Stimulated activated CD4-positive, alpha-beta T cell treated with anti-CD3 and anti-CD28 coated beads, Interleukin-1b, Interleukin-23, amount 100 ng/mL, for 48 hours (primary cell): ENCODE measurements at places on chromosomes 1 and 21.

- no peak for DNase-seq
Measured at GRCh38 chr21:24289539-24289938, 1317.7 kb downstream of the MRPL39 start.

- DNase-seq: no peak
Measured at GRCh38 chr1:228697207-228698016, 37.9 kb upstream of the RHOU start.

- DNase-seq: no peak
Measured at GRCh38 chr1:86209346-86209745, 52.8 kb upstream of the COL24A1 start.

- peak; percentile 52 for DNase-seq
Measured at GRCh38 chr1:234875953-234876855, 252.4 kb downstream of the TOMM20 start.

DNA sequence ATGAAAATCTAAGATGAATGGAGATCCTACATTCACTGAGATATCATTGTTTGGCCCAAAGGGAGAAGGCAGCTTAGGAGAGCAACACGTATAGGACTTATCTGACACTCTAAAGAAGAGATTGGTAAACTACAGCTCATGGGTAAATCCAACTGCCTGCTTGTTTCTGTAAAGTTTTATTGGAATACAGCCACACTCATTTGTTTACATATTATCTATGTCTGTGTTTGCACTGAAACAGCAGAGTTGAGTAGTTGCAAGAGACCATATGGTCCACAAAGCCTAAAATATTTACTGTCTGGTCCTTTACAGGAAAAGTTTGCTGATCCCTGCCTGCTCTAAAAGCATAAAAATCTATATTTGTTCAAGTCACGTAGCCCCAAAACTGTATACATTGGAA, 14.3 kb upstream of the LRRC53 start:
- no peak for DNase-seq

DNA sequence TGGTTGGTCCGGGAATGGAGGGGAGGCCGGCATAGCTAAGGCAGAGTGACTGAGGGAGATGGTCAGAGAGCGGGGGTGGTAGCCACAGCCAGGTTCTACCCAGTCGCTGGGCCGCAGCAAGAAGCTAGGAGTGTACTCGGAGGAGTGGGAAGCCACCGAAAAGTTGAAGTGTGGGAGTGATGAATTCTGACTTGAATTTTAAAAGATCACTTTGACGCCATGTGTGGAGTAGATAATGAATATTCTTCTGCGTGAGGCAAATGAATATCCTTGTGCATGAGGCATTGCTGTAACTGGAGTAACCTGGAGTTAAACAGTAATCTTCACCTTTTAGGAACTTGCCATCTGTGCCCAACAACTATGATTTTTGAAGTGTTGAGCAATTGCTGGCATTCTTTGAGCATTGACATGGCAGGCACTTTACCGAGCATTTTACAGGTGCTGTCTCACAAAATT, 6.9 kb downstream of the CTPS1 start:
- no peak for DNase-seq

DNA sequence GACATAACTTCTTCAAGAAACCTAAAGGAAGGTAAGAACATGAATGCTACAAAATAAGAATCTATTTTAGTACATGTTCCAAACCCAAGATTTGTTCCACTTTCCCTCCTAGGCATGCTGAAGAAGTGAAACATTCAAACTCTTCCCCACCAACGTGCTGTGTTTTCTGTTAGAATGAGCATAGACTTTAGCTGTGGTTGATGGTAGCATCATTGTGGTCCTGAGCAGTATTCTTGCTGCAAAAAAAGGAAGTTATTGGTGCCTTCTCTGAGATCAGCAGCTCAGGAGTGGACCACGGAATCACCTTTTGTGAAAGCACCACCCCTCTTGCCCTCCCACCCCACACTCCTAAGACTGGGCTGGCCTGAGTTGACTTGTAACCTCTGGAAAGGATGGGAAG, 100.4 kb upstream of the POGK start:
- DNase-seq: no peak

GRCh38 chr1:109181085-109181806, 32.5 kb upstream of the SARS1 start:
- no peak for DNase-seq

- no peak for DNase-seq
Measured at GRCh38 chr1:175494011-175494554, 249.3 kb downstream of the TNR start.

DNA sequence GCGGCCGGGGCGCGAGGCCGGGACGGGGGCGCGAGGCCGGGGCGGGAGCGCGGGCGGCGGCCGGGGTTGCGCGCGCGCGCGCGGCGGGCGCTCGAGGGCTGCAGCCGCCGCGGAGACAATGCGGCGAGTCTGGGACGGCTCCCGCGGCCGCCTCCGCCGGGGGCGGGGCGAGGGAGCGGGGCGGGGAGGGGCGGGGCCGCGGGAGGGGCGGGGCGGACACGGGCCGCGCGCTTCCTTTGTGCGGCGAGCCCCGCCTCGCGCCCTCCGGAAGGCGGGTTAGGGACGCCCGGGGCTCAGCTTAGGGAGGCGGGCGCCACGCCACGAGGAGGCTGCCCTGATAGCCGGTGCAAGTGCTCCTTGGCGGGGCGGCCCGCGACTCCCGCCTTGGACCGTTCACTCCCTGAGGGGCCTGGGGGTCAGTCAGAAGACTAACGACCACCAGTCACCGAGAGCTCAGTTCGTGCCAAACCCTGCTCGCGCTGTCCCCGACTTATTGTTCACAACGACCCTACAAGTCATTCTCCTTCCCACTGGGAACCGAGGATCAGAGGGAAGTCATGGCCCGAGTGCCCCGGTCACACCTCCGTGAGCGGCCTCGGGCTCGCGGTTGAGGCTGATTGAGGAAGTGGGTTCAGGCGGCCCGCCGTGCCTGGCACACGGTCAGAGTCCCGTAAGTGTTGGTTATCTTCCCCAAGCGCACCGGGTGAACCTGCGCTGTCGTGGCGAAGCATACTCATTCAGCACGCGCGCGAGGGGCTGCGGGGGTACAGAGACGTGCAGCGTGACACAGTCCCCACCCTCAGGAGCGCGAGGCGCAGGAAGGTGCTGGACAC, 29.1 kb upstream of the A3GALT2 start:
- DNase-seq: peak; percentile 76

GRCh38 chr1:99748419-99748818, 18.0 kb downstream of the FRRS1 start:
- no peak for DNase-seq

- no peak for DNase-seq
Measured at GRCh38 chr1:10626131-10626731, 151.5 kb downstream of the PEX14 start.

- no peak for DNase-seq
Measured at GRCh38 chr1:118209648-118210047, 24.6 kb upstream of the SPAG17 start.

GRCh38 chr1:2193514-2194281, 874 bp downstream of the FAAP20 start:
- no peak for DNase-seq

- peak; percentile 51 for DNase-seq
Measured at GRCh38 chr21:36135391-36136102, 668 bp downstream of the CBR3 start.

DNA sequence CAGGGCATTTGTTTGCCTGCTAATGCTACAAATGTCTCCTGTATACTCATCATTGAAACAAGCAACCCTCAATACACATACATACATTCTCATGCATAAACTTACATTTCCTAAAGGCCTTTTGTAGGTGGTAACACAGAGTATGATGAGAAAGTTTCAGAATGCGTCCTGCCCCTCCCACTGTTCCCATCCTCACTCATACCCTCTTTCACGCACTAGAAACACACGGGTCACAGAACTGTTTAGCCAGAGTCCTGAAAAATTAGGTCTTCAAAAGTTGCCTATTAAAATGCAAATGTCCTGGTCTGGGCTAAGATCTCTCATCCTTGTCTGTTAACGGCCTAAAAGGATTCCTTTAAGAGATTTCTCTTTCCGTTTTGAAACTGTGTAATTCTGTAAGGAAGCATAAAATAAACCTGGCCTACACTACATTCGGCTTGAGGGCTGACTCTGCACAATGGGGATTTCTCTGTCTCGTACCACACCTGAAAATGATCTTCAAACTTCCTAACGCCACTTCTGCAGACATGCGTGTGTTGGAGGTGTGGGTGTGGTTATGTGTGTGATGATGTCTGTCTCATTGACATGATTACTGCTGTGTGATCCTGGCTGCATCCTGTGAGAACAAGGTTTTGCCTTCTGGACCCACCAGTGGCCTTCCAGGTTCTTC, 5.3 kb upstream of the FCER1A start:
- no peak for DNase-seq

DNA sequence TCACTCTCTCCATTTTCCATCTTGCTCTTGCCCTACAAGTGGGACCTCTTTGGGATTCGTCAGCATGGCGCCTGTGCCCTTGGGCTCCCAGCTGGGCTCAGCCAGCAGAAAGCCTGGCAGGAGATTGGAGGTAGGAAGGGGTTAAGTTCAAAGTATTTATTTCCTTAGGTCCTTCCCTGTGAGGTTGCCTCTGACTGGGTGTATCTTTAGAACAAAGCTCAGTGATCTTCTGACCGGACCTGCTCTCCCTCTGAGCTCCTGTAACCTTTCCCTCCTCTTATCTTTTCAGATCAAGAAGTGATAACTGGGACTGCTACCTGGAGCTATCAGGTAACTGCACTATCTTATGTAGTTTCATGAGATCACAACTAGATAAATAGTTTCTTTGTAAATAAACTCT, 75.8 kb upstream of the ABCD3 start:
- no peak for DNase-seq

- DNase-seq: no peak
Measured at GRCh38 chr1:145845144-145845513, 301 bp upstream of the NUDT17 start.

DNA sequence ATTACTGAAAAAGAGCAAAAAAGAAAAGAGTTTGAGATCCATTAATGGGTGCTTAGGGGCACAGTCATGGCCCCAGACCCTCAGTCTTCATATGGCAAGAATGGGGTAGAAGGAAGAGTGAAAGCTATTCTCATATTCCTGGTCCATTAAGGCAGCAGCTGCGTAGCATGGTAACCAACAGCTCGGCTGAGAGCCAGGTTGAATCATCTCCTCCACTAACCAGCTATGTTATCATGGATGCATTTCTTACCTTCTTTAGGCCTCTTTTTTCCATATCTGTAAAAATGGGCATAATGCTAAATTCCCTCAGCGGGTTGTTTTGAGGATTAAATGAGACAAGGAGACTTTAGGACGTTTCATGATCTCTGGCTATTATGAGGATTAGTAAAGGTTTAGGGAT, 15.0 kb upstream of the SARS1 start:
- no peak for DNase-seq

- DNase-seq: no peak
Measured at GRCh38 chr1:57485643-57486042, 61.8 kb upstream of the DAB1 start.

DNA sequence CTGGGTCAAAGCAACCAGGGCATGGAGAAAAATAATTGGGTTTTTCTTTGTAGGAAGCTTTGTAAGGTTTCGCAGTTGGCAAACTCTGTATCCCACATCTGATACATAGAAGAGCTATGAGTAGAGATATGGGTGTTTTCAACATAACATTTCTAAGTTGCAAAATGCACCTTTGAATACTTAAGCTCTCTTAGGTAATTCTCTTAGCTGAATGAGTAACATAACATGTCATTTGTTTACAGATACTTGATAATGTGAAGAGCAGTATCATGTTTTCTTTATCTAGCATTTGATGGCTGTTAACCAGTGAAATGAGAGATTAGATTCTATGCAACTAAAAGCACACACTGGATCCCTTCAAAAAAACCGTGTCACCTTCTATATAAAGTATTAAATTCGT, 21.6 kb downstream of the RAVER2 start:
- no peak for DNase-seq

DNA sequence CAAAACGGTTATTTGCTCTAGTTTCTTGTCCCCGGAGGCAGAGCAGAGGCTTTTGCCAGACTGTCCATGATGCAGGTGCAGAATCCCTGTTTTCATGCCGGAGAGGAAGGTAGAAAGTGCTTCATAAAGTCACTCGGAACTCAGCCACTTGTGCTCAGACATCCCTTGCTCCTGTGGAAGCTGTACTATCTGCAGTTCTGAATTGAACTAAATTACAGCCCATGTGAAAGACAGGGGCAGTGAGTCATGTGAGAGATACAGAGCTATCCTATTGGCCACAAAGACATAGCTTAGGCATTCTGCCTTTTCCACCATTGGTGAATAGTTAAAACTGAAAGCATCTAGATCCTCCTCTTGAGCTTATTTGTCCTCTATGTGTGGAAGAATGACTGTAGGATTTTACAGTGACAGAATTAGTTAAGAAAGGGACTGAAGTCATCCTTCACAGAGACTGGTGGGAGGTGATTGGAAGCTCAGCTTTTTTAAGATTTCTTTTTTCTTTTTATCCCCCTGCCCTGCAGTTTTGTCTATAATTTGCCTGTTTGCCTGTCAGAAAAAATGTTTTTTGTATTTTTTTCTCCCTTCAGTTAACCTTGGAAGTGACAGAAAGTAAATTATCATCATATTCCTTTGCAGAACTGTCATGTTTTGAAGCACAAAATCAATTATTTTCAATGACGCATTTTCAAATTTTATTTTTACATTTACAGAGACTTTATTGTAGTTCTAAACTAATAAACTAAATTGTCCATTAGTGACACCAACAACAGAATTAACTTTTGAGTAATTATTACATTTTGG, 298.6 kb downstream of the PTPRC start:
- DNase-seq: peak; percentile 35

GRCh38 chr1:60622486-60622885, 459.9 kb upstream of the NFIA start:
- DNase-seq: no peak

DNA sequence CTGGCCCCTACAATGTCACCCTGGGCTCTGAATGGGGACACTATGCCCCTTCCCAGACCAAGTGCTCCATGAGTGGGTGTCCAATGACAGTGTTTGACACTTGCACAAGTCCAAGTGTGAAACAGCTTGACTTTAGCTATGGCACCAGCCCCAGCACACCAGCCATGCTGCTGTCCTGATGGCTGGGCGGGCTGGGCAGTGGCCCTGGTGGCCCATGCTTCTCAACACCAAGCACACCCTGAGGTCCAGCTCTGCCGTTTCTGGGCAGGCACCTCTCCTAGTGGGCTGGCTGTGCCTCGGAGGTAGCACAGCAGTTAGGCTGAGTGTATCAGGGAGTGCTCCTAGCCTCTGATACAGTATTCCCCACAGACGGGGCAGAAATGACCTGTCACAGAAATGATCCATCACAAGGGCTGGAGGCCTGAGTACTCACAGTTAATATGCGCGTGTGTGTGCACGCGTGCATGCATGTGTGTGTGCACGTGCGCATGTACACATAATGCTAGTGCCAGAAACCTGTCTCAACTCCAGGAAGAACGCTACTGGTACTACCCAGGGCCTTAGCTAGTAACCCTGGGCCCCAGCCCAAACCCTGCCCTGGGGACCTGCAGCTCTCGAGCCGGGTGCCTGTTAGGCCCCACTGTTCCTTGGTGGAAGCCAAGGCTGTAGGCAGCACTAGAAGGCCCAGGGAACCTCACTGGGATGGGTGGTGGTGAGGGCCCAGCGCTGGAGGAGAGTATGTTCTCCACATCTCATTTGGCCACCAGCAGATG, 134.0 kb downstream of the DMRTB1 start:
- no peak for DNase-seq
